Right kidney (tissue), 9 donors: ENCODE measurements at places on chromosomes 4 and X.

DNA sequence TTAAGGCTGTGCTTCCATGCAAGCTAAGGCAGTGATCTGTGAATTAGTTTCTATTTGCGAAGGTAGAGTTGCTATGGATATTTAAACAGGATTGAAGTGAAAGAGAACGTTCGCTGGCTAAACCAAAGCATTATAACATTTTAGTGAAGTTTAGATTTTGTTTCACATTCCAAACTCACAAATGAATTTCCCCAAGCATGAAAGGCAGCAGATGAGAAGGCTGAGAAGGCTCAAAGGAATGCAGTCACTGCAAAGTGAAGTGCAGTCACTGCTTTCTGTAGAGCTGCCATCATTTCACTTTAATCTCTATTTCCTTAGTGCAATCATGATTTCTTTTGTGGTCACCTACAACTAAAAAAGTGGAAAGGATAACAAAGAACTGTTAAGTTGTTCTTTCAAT is 334.7 kb upstream of the NR3C2 start:
- no peak for DNase-seq

GRCh38 chrX:9442056-9442455 is 22.8 kb upstream of the TBL1X start:
- DNase-seq: no peak

DNA sequence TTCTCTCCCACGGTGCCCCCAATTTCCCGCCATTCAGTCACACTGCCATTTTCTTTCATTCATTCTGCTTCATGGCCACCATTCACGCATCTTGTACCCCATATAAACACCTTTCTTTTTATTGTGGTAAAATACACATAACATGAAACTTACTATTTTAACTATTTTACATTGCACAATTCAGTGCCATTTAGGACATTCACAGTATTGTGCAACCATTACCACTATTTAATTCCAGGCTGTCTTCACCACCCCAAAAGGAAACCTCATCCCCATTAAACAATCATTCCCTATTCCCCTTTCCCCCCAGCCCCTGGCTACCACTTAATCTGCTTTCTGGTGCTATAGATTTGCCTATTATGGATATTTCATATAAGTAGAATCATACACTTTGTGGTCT is 15.9 kb downstream of the SPACA5 start:
- no peak for DNase-seq

DNA sequence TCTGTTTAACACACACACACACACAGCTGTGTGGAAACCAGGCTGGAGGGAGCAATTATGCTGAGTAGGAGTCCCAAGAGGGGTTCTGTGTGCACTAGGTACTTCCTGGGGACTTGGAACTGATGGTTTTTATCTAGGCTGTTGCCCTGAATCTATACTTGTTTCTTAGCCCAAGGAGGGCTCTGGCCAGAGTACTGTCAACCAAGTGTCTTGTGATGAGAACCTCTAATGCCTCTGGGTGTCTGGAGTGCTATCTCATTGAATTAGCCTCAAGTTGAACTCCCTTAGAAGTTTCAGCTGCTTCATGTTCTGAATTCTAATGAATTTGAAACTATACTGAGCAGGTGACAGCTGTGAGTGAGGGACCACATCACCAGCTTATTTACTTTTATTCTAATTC is 16.6 kb downstream of the ARHGAP24 start:
- DNase-seq: no peak

DNA sequence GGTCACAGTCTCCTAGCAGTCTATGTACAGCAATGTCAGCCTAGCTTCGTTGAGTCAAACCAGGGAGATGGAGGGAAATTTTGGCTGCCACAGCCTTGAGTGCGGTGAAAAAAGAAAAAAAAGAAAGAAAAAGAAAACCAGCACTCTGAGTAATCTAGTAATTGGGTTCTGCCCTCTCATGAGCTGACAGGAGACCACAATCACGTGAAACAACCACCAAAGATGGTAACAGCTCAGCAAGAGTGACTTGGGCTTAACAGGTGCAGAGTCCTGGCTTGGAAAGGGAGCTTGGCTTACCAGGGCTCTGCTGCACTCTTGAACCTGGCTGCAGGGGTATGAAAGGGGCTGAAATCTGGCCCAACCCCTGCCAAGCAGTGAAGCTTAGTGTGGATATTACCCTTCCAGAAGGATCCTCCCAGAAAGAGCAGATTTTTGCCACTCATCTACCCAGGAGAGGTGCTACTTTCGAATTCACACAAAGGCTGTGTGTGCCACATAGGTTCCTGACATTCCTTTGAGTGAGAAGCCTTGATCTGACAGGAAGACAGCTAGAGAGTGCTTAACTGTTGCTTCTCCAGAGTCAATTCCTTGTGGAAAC is 350.3 kb downstream of the PTTG2 start:
- no peak for DNase-seq

- peak; percentile 24 for DNase-seq
Observed at GRCh38 chr4:127505203-127505602, 127.6 kb upstream of the INTU start.

DNA sequence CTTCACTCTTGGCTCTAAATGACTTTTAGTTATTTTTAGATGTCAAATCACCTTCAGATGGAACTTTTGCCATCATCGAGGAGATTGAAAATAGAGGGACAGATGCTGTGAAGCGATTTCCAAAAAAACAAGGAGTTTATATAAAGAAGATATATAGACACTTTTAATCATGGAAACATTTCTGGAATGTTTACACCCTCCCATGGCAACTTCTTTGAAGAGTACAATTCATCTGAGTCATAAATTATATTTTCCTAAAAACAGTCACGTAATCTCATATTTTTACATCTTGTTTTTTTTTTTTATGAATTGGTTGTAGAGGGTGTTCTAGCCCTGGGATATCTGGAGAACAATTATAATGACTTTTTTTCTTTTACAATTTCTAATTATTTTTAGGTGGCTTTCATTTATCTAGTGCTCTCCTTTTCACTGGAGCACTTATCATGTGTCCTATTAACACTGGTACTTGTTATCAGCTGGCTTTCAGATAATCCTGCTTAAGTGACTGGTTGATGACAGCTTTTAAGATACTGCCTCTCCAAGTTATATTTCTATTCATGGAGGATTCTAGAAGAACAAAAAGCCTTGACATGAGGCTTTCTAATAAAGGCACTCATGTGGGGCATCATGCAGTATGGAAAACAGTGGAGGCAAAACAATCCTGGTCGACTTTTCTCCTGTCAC is 24.9 kb downstream of the PCDH7 start:
- no peak for DNase-seq

DNA sequence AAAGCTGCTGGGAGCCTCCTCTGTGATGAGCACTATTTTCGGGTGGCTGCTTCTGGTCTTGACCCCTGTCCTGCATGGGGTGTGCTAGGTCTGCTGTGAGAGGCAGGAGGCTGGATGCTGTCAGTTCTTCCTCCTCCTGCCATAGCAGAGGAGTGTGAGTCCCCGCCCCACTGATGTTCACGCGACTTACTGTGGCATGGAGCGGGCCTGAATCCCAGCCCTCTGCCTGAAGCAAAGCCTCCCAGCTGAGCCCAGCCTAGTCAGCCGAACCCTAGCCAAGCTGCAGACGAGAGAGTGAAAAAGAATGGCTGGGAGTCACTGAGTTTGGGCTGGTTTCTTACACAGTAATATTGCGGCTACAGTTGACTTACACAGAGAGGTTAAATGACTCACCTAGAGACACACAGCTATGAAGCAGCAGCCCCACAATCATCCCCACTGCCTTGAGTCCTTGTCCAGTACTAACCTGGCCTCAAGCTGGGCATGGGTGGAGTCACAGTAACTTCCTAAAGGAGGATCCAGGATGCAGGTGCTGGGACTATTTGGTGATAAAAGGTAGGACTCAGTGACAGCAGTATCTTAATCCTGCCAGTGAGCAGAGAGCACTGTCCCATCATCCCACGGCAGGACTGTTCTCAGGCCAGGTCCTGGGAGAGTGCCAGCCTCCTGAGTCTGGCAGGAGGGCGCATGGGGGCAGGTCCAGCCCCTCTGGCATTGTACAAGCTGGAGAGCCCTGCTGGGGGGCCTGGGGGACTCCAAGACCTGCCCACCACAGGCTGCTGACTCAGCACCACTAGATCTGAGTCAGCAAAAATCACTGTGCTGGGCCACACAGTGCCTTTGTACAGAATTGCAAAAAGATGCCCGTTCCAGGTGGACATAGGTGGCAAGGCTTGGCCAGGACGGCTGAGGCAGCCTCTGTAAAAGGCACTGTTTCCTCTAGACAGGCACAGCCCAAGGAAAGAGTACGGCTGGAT is 60.4 kb upstream of the CRMP1 start:
- no peak for DNase-seq

GRCh38 chr4:53912766-53913497 is 151.5 kb downstream of the CHIC2 start:
- DNase-seq: no peak

DNA sequence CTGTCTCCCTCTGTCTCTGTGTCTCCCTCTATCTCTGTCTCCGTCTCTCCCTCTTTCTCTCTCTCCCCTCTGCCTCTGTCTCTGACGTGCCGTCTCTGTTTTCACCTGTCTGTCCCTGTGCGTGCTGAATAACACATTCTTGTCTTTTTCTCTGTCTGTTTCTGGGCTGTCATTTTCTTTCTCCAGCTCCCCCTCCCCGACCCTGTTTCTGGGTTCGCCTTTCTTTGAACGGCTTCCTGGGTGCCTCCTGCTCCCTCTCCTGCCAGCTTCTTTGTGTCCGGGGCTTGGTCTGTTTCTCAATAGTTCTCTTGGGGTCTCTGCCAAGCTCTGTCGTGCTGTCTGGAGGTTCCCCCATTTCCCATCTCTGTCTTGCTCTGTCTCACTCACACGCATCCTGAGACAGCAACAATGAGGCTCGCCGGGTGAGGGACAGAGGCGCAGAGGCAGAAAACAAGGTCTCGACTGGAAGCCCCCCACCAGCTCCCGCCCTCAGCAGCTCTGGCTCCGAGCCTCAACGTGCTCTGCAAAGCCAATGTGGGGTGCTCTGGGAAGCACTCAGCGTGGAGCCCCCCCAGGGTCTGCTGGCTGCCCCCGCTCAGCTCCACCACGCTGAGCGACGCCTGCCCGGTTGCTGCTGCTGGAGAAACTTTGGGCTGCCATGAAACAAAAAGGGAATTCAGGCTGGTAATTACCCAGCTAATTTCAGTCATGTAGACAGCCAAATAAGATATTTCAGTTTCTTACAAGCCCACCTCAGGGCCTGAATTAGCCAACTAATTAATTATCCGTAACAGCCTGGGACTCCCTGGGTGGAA is 3.4 kb downstream of the CPLX1 start:
- DNase-seq: no peak

GRCh38 chr4:169268951-169269760 is 1.6 kb downstream of the SH3RF1 start:
- peak; percentile 48 for DNase-seq

- DNase-seq: no peak
Observed at GRCh38 chr4:66275411-66276038, 605.2 kb upstream of the EPHA5 start.

- no peak for DNase-seq
Observed at GRCh38 chrX:2521092-2521926, 20.5 kb upstream of the DHRSX start.
